ENCODE measurements at places on chromosomes 12 and 14.

GRCh38 chr12:66045506-66045905 lies 85.0 kb downstream of the LLPH start:
- DNase-seq = no peak

GRCh38 chr12:104910196-104910840 lies 47.8 kb downstream of the SLC41A2 start:
- peak; percentile 56 for DNase-seq

GRCh38 chr12:31224768-31225448 lies 101.0 kb downstream of the SINHCAF start:
- no peak for DNase-seq

DNA sequence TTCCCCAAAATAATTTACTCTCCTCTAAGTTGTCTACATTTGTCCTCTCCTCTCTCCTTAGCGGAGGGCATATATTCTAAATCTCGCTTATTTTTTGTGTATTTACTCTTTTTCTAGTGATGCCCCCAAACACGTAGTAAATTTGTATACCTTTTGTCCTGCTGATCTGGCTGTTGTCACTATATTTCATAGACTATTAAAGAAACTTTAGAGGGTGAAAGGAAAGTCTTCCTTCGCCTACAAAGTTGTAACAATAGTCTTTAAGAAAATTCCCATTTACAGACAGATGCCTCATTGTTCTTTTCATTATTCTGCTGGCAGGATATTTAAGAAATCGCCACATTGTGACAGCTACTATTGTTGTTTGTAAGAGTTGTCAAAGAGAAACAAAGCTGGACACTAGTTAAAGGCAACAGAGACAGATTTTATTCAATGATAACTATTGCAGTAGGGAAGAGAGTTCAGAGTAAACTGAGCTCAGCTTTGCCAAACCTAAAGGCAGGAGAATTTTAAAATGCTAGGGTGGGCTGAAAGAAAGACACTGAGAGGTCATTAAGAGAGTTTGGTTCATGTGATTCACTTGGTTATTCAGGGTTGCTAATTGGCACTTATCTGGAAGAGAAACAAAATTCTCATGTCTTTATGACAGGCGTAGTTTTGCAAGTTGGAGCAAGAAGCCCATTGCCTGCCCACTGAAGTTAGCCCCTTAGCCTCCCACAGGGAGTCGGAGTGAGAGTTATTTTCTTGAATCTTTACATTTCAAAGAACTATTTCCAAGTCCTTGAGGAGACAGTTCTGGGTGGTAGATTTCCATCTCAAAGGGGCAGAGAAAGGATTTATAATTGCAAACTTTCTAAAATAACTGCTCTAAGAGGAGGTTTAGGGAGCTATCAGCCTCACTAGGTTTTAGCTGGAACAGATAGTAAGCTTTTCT lies 1272.5 kb upstream of the SEL1L start:
- no peak for DNase-seq

DNA sequence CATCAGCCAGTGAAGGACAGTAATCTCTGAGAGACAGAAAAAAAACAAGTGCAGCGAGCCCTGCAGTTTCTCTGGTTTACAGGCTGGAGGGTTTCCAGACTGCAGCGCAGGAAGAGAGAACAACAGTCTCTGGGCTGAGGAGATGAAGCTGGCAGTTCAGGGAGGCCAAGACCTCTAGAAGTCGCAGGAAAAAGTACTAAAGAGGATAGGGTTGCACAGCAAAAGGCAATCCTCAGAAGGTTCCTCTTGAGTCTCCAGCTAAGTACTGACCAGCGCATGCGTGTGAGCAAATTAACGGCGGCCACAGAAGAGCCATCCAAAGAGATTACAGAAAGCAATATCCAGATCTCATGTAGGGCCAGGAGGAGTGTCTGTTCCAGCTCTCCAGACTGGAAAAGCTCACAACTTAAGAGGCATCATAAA lies 12.2 kb upstream of the CCDC60 start:
- DNase-seq = no peak

GRCh38 chr14:55813630-55814029 lies 233.6 kb downstream of the KTN1 start:
- no peak for DNase-seq

DNA sequence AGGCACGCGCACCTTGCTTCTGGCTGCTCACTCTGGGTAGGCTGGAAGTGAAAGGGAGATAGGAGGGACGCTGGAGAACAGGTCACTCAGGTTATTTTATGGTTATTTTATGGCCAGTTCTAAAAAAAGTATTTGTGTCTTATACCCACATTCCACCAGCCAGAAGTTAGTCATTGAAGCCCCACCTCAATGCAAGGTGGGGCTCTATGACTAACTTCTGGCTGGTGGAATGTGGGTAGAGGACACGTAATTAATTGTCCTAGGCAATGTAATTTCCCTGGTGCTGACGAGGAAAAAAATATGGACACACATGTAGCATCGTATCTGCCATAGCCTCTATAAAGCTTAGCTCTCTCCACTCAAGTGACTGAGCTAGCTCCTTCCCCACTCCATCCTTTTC lies 104.9 kb downstream of the PDZRN4 start:
- peak; percentile 88 for DNase-seq

- DNase-seq = no peak
Observed at GRCh38 chr12:113049976-113050742, 6.4 kb upstream of the DTX1 start.

DNA sequence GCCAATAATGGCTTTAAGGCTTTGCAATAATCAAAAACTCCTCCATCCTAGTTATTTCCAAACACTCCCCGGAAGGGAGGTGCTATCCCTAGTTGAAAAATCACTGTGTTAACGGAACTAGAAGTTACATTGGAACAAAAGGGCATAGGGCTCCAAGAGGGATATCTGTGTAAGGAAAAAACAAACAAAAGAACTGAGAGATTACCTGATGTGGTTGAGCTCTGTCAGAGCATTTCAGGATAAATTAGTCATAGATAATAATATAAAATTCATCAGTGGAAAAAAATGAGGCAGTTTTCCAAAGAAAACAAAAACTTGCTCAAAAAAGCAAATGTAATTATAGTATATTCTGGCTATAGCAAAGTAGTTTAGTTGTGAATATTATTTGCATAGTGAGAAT lies 27.4 kb upstream of the PAPLN start:
- DNase-seq = no peak

DNA sequence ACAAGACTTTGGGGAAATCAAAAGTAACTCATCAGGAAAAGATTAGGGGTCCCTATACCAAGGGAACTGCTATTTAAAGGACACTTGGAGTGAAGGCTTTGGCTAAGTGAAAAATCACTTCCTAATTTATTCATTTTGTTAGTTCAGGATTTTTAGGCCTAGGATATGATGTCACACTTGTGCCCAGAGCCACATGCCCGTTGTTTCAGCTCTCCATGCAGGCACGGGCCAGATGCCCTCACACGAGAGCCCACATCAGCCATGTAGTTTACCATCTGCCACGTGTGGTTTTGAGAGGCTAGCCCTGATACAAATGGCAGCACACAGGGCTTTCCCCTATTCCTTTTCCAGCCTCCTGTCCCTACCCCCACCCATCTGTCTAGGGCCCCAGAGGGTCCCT lies 11.9 kb upstream of the LRP1-AS start:
- no peak for DNase-seq

DNA sequence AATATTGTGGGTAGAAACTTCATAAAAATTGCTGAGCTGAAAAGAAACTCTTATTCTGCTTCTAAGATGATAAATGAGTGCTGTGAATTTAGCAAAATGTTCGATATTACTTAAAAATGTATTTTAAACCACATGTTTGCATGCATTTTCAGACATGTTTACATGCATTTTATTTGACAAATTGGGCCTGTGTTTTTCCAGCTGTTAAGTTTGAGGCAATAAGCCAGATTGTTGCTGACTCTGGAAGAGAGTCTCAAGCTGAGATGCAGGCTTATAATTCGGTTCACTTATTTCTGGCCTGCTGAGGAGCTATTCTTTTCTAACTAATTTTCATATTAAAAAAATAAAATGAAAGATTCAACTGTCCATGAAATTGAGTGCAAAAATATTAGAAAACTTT lies 110.1 kb downstream of the SYNE2 start:
- DNase-seq = no peak

GRCh38 chr14:61296719-61297502 lies 15.8 kb upstream of the TMEM30B start:
- DNase-seq = no peak

- DNase-seq = peak; percentile 100
Observed at GRCh38 chr12:12835378-12836146, 22.4 kb downstream of the DDX47 start.

DNA sequence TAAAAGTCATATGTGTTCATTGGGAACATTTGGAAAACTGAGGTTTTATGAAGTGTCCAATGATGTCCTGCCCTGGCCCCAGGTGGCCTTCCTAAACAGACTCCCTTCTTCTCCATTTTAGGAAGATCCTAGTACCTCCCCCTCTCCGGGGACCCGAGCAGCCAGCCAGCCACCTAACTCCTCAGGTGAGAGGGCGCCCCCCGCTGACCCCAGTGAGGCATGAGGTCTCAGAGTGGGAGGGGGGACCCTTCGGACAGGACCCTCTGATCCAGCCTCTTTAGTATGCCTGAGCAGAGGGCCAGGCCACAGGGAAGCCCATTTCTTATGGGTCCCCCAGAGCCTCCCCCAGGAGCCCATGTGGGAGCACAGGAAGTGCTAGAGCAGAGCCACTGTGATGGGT lies 23.7 kb downstream of the DEGS2 start:
- no peak for DNase-seq

DNA sequence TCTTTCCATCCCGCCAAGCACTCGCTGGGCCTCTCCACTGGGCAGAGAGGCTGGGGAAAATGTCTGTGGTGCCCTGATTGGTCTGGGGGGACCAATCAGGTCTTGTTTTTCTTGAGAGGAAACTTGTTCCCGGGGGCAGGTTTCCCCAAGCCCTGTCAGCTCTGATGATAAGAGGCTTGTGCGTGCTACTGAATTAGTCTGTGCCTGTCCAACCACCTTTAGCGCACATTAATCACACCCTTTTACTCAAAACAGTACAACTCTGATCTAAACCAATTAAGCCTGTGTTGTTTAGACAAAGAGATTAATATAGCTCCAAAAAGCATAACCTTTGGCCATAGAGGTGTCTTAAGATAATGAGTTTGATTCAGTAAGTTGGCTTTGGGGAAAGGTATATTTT lies 580.4 kb downstream of the VRK1 start:
- no peak for DNase-seq

- no peak for DNase-seq
Observed at GRCh38 chr12:39393890-39394289, 49.0 kb downstream of the KIF21A start.

GRCh38 chr12:5715021-5715420 lies 230.0 kb downstream of the ANO2 start:
- no peak for DNase-seq

DNA sequence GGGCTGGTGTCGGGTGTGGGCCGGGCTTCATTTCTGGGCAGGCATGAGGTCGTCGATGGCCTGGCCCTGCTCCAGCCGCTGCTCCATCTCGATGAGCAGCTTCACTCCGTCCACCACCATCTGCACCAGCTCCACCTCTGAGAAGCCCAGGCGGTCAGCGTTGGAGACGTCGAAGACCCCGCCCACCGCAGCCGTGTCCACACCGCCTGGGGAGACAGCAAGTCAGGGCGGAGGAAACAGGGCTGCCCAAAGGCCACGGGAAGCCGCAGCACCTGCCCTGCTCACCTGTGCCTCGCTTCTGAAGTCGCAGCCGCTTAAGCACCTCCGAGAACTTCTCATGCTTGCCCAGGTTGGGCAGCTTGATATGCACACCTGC lies 2.8 kb downstream of the CKB start:
- no peak for DNase-seq

DNA sequence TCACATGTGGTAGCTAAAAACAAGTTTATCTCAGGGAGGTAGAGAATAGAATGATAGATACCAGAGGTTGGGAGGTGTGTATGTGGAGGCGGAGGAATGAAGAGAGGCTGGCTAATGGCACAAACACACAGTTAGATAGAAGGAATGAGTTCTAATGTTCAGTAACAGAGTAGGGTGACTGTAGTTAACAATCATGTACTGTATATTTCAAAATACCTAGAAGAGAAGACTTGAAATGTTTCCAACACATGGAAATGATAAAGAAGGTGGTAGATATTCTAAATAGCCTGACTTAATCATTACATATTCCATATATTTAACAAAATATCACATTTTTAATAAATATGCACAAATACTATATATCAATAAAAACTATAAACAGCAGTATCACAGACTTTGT lies 8.9 kb upstream of the IFNG-AS1 start:
- DNase-seq = no peak

GRCh38 chr14:27190296-27190695 lies 592.5 kb upstream of the NOVA1 start:
- no peak for DNase-seq

- peak; percentile 14 for DNase-seq
Observed at GRCh38 chr14:21521501-21521900, 4.6 kb downstream of the SALL2 start.

GRCh38 chr12:119208626-119209061 lies 29.9 kb downstream of the HSPB8 start:
- peak; percentile 12 for DNase-seq

- DNase-seq = no peak
Observed at GRCh38 chr14:88040146-88040545, 35.2 kb downstream of the GPR65 start.

- DNase-seq = peak; percentile 77
Observed at GRCh38 chr12:116381744-116382685, 104.5 kb upstream of the MED13L start.

- peak; percentile 4 for DNase-seq
Observed at GRCh38 chr12:81627336-81628189, 131.6 kb downstream of the PPFIA2 start.

- no peak for DNase-seq
Observed at GRCh38 chr12:3605692-3606091, 114.7 kb downstream of the PRMT8 start.

DNA sequence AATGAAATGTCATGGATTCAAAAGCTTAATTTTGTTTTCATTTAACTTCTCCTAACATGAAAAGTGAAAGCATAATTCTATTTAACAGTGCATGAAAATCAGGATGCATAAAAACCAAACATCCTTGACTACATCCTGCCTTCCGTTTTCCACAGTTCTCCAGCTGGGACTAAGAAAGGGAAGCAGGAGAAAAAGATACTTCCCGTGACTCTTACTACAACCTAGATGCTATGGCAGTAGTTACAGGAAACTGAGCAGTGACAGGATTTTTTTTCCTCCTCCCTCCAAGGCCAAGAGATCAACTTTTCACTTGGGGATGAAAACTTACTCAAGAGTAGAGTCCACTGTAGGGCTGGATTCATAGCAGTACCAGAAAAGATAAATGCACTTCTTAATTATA lies 2.6 kb downstream of the EXOC5 start:
- DNase-seq = no peak

GRCh38 chr12:88784166-88784565 lies 203.9 kb upstream of the KITLG start:
- no peak for DNase-seq

- DNase-seq = no peak
Observed at GRCh38 chr14:56156096-56156495, 37.9 kb downstream of the PELI2 start.

DNA sequence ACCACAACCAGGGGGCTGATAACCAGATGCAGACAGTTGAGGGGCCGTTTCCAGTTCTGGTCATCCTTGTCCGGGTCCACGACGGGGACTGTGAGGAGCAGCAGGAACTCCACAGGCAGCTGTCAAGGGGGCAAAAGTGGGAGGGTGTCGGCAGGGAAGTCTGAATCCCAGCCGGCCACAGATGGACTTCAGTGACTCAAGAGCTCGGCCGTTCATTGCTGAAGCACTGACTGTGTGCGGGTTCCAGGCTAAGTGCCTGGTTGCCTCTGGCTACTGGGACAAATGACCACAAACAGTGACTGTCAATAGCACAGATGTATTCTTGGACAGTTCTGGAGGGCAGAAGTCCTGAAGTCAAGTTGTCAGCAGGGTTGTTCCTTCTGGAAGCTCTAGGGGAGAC lies 19.6 kb downstream of the SLC8B1 start:
- no peak for DNase-seq
